Glutamatergic neuron (in vitro differentiated cells): ENCODE measurements at places on chromosomes 3 and 15.

- DNase-seq = peak; percentile 87
Observed at GRCh38 chr3:12875857-12876836, 34.8 kb upstream of the RPL32 start.

DNA sequence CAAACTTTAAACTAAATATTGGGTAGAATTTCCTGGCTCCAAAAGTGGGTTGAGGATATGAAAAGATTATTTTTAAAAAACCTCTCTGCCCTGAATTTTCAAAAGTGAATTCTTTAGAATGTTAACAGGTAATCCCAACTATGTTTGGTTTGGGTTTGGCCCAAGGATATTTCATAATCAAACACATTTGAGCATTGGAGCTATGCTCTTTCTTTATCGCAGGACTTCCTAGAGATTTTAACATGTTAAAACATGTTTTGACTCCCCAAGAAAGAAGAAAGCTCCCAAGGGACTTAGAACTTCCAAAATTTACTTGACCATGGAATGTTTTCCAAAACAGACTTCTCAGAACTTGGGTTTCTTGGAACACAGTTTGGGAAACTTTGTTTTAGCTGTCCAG is 75.6 kb upstream of the SYNPR start:
- DNase-seq = no peak

DNA sequence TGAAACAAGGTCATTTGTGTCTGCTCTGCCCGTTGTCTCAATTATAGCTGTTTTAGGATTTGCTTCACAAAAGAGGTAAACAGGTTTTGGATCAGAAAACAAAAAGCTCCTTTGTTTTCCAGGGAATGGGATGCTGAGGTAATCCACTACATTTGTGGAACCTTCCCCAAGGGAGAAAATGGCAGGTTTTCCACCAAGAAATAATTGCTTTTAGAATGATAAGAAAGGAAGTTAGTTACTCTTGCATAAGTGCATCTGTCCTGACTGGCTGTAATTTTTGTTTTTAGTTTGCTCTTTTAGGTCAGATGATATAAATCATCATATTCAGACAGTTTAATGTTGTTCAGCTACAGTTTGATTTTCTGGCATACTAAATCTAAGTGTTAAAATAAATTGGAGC is 198.5 kb upstream of the COL8A1 start:
- DNase-seq = no peak

GRCh38 chr3:84439476-84439875 is 519.3 kb upstream of the CADM2 start:
- DNase-seq = no peak

- no peak for DNase-seq
Observed at GRCh38 chr15:101167753-101168462, 83.9 kb downstream of the CHSY1 start.

DNA sequence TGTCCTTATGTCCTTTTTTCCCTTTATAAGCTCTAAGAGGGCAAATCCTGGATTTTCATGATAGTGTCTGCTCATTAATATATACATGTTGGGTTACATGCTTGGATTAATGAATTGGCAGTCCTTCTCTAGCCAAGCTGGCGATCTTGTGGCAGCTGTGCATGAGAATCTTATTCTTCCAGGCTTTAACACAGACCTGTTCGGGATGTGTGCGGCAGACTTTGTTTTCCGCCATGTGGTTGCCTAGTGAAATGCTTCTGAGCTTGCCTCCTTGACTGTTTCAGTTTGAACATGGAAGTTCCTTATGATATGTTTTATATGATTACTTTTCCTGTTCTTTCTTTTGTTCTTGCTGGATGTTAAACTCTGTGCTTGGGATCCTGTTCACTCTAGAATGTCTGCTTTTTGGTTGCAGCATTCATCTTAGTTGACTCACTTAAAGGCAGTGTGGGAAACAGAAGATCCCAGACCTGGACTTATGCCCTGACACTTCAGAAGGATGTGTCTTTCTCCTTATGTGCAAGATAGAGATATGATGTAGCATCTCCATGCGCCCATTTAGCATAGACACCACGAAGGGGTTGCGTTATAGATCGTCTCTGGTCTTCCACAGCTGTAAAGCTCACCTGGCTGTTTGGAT is 7.2 kb downstream of the CHCHD6 start:
- DNase-seq = no peak

GRCh38 chr3:124882816-124883747 is 4.1 kb downstream of the ITGB5 start:
- DNase-seq = no peak

DNA sequence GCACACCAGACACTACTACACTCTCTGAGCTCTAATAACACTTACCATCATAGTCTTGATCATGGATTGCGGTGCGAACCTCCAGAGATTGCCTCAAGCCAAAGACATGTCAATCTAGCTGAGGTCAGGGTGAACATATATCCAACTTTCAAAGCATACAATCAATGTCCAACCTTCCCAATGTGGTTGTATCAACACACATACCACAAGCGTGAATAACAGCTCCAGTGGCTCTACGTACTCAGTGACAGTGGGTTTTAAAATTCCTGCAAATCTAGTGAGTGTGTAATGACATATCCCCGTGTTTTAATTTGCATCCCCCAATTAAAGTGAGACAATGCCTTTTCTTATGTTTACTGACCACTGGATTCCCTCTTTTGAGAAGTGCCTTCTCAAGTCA is 29.6 kb downstream of the SFMBT1 start:
- DNase-seq = no peak

DNA sequence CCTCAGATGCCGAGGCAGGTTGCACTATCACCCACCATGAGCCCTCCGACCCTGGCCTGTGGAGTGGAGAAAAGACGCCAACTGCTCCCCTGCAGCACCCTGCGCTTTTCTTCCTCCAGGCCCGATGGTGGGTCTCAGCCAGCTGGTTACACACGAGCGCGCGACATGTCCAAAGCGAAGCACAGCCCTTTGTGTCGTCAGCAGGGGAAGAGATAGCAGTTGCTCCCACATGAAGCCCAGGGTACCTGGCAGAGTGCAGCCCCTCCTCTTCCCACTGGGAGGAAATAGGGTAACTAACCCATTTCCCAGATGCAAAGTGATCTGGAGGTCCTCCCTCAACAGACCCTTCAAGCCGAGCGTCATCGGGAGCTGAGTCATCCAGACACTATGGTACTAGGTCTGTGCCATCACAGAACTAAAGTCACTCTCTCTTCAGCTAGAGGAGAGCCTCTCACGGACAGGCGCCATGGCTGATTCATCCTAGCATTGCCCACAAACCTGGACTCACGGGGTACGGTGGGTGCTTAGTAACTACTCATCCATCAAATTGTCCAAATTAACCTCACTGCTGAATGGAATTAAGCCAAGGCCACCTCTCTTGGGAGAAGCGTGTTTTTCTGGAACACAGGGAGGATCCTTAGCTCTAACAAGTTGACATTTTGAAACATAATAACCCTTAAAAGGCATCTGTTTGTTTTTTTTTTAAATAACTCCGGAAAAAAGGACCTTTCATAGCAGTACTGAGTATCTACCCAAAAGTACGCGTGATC is 45.2 kb upstream of the BDH1 start:
- DNase-seq = no peak

DNA sequence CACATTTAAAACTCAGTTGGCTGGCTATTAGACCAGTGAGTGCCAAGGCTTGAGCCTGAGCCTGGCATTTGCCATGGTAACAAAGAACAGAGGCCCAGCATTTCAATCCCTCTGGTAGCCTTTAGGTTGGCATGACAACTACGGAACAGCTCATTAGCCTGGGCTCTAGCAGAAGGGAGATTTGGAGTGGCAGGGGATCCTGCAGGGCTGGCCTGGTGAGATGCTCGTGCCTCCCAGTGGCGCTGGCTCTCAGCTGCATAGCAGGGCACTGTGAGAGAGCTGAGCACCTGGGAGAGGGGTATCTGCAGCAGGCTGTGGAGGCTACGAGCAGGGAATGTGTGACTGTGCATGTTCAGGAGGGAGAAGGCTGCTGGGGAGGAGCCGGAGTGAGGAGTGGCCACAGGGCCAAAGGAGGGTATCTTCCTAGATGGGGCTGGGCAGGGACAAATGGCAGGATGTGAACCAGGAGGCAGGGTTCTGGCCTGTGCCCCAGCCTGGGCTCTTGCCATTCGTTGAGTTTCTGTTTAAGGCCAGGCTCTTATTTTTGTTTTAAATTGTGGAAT is 5.6 kb upstream of the ABTB1 start:
- DNase-seq = peak; percentile 18

DNA sequence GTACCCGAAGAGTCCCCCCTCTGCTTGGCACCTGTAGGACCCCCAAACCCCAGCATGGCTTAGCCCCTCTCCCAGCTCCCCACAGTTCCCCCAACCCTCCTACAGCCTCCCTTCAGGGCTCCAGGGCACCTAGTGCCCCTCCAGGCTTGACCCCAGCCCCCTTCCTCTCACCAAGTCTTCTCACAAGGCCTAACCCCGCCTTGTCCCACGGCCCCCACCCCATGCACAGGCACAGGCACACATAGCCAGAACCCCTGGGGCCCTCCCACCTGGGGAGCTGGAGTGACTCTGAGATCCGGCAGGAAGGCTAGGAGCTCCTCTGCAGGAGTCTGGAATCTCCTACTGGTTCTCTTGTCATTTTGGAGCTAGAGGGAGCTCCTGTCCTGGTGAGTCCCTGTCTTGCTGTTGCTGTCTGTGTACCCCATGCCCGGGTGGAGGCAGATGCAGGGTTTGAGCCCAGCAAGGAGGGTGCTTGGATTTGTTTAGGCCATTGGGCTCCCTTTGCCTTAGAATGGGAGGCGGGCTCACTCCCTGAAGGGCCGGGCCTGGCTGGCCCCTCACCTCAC is 39.6 kb downstream of the KLF13 start:
- no peak for DNase-seq

- DNase-seq = no peak
Observed at GRCh38 chr15:79736435-79737000, 160.3 kb downstream of the MTHFS start.

- no peak for DNase-seq
Observed at GRCh38 chr3:31581660-31582059, 48.9 kb downstream of the STT3B start.

DNA sequence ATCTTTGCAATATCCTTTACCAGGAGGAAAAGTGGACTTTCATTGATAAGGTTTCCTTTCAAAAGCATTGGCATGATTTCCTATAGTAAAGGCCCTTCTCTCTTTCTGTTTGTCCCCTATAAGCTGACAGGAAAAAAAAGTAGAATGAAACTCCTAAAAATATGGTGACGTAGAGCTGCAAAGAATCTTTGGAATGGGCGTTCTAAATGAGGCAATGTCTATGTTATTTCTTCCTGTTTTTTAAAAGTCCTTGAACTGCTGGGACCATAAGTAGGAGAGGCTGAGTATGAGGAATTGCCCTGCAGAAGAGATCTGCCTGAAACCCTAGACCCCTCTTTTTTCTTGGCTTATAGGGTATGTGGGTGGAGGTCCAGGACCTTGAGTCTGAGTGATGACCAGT is 17.2 kb downstream of the ST3GAL6 start:
- DNase-seq = no peak

- DNase-seq = no peak
Observed at GRCh38 chr3:30586806-30587486, 19.5 kb upstream of the TGFBR2 start.

- DNase-seq = no peak
Observed at GRCh38 chr3:4999531-5000184, 20.4 kb downstream of the BHLHE40 start.

DNA sequence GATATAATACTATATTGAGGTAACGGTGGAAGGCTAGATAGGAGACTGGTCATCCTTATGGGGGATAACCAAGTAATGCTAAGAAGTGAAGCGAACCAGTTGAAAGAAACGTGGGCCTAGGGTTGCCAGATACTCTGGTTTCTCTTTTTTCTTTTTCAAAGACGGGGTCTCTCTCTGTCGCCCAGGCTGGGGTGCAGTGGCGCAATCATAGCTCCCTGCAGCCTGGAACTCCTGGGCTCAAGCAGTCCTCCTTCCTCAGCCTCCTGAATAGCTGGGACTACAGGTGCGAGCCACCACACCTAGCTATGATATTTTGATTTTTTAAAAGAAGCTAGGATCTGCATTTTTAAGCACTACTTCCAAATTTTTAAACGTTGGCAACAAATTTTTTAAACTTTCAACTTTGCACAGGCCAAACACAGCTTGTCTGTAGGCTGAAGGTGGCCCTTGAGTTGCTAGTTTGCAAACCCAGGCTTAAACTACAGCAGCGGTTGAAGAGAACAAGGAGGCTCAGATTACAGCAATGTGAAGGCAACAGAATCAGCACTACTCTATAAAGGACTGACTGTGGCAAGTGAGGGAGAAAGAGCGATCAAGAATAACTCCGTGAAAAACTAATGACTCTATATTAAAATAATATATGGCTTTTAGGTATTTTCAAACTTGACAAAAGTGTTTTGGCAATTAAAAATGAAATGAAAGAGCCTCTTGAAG is 1.2 kb upstream of the RUBCN start:
- no peak for DNase-seq

DNA sequence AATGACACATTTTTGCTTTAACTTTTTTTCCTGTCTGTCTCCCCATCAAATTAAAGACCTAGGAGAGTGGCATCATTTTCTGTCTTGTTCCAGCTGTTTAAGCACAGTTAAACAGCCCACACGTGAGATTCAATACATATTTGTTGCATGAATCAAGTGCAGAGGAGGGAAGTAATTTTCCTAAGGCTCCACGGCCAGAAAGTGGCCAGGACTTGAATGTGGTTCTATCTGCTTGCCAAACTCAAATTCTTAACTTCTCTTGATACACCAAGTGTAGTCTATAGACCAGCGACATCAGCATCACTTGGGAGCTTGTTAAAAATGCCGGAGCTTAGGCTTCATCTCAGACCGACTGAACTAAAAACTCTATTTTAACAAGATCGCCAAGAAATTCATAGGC is 724.8 kb upstream of the CFAP20DC start:
- no peak for DNase-seq

DNA sequence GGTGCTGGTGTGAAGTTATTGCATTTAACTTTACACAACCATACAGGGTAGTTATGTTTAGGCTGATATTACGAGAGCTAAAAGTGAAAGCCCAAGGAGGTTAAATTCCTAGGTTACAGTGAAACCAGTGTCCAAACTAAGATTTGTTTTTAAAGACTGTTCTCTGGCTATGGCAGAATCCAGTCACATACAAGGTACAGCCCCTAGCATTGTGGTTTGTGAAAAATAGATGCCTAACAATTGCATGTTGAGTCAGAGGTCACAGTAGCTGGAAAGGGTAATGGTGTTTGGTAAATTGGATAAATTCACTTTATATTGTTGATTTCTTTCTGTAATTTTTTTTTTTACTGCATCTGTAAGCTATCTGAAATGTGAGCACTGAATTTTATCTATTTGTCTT is 614.6 kb upstream of the TBL1XR1 start:
- DNase-seq = no peak

DNA sequence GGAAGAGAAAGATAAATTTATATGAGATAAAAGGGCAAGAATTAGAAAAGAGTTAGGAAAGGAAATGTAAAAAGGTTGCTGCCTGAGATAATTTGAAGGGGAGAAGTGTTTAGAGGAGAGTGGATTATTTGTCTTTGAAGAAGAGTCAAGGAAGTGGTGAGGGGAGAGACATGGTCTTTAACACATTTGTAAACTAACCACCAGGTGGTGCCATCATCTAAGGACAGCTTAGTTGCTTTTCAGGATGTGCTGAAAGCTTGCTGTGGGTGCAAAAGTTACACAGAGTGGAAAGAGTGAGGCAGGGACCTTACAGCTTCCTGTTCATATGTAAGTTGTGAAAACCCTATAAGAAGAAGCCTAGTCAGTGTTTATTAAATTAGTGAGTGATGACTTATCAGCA is 114.1 kb upstream of the DNAJC19 start:
- DNase-seq = no peak
